CMK (cell line): ENCODE measurements at places on chromosomes 5 and 9.
A peak's percentile ranks its signal among the peaks of the same experiment; 100 is the strongest.

GRCh38 chr9:89525446-89526374, 27.8 kb upstream of the SEMA4D start:
- no peak for DNase-seq

- DNase-seq: no peak
Measured at GRCh38 chr5:150214289-150214688, 24.4 kb downstream of the SLC6A7 start.

GRCh38 chr5:33631786-33632185, 191.0 kb downstream of the TARS1 start:
- DNase-seq: no peak

DNA sequence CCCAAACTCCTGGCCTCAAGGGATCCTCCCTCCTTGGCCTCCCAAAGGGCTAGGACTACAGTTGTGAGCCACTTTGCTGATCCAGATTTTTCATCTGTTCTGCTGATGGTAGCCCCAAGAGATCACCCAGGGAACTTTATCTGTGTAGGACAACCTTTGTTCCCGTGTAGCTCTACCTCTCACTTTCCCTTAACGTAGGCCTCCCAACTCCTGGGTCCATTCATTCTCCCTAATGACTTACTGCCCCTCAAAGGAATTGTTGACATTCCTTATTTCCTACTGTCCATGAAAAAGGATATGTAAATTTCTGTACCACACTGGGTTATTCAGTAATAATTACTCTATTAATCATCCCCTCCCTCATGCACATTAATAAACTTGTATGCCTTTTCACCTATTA, 51.0 kb upstream of the PHF24 start:
- no peak for DNase-seq

DNA sequence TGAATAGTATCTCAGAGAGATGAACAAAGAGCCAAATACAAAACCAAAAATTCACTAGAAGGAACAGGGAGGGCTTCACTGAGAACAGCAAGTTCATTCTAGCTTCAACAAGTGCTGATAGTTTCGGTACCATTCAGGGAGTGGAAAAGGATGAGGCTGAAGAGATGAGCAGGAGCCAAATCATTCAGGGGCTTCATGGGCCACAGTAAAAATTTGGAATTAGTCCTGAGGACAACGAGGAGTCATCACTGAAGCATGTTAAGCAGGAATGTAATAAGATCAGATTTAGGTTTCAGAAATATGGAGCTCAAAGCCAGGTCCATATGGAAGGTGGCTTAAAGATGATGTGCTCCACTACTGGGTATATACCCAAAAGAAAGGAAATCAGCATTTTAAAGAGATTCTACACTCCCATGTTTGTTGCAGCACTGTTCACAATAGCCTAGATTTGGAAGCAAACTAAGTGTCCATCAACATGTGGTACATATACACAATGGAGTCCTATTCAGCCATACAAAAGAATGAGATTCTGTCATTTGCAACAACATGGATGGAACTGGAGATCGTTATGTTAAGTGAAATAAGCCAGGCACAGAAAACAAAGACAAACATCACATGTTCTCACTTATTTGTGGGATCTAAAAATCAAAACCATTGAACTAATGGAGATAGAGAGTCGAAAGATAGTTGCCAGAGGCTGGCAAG, 36.2 kb downstream of the SPOCK1 start:
- no peak for DNase-seq

- no peak for DNase-seq
Measured at GRCh38 chr5:34621277-34622097, 34.6 kb upstream of the RAI14 start.

- DNase-seq: no peak
Measured at GRCh38 chr5:157976429-157976828, 117.5 kb upstream of the CLINT1 start.

DNA sequence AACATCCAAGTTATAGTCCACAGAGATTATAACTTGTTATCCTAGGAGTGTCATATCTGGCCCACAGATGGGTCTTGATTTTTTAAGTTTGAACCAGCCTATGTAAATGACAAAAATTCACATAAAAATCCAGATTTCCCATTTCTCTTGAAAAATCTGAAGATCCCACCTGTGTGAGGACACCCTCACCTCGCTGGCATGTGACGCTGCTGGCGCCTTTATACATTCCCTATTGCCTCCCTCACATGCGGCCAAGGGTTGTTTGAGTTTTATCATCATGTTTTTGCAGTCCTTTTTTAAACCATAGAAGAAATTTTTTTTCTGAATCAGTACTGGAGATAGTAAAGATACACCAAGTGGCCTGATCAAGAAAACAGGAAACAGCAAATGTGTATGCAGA, 25.9 kb upstream of the PPP1R2B start:
- DNase-seq: no peak

DNA sequence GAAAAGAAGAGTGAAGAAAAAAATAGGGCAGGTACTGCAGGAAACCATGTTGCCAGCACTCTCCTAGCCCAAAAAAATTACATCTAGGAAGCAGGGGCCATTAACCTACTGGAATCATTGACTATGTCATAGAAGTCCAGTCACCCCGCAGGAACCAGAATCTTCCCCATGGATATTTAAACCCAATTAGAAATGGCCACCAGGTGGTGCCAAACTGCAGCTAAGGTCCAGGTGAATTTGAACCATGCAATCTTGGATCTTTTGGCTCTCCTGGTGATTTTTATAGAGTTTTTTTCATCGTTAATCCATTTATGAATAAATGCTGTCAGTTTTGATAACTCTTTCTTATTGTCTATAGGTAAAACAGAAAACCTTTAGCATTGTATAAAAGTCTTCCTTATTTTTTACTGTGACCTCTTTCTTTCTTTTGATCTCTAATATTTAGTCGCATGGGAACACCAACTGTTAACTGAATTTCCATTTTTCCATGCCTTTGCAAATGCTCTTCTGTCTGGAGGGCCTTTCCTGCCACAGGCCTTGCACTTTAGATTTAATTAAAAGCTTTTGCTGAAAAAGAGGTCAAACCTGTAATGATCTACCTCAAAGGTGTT, 147.5 kb upstream of the FGF10 start:
- DNase-seq: peak; percentile 7

DNA sequence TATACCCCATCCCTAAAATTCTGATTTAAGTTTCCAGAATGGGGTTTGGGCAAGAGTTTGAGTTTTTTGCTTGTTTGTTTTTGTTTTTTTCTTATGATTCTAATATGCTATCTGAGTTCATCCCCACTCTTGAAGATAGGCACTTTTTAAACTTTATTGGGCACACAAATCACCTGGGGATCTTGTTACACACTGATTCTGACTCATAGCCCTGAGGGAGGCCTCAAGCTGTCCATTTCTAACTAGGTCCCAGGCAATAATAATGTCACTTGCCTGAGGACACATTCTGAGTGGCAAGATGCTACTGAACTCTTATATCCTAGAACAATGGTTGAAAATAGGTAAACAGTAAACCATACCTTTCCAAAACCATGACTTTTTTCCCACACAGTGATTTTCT, 22.8 kb upstream of the ABLIM3 start:
- no peak for DNase-seq

DNA sequence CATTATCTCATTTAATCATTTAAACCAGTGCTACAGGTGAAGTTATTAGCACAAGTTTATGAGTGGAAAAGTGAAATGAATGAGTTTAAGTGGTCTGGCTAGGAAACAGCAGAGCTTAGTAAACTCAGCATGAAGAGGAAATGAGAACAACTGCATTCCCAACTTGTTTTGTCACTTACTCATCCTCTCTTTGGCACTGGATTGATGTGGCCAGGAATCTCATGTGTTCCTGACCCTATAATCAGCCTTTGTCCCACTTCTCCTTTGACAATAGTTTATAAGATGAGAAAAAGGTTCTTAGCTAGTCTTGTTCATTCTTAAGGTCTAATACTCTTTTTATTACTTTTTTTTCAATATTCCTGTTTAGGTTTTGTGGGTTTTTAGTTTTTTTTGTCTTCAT, 559.2 kb upstream of the TLE4 start:
- no peak for DNase-seq

DNA sequence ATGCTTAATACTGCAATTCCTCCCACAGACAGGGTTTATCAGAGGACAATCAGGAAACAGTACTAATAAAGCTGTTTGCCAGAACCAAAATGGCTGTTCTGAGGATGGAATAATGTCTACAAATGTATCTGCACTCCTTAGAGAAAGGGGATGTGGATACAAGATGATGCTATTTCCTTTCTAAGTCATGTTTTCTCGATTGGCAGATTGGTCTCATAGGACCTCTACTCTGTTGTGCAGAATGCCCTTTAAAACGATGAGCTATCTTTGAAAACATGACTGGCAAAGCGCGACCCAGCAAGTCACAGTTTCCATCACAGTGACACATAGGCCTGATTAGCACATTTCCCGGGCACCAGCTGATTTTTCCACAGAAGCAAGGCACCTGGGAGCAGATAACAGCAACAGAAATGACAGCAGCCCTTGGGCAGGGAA, 54.0 kb downstream of the AOPEP start:
- DNase-seq: no peak

- DNase-seq: no peak
Measured at GRCh38 chr5:9440517-9440916, 105.4 kb downstream of the SEMA5A start.

GRCh38 chr9:109224751-109225150, 57.7 kb upstream of the FRRS1L start:
- no peak for DNase-seq

- no peak for DNase-seq
Measured at GRCh38 chr9:16275795-16276624, 594.5 kb downstream of the BNC2 start.

GRCh38 chr9:129964901-129965734, 77.9 kb downstream of the FNBP1 start:
- DNase-seq: no peak

GRCh38 chr9:36433386-36433785, 33.3 kb upstream of the RNF38 start:
- DNase-seq: no peak

DNA sequence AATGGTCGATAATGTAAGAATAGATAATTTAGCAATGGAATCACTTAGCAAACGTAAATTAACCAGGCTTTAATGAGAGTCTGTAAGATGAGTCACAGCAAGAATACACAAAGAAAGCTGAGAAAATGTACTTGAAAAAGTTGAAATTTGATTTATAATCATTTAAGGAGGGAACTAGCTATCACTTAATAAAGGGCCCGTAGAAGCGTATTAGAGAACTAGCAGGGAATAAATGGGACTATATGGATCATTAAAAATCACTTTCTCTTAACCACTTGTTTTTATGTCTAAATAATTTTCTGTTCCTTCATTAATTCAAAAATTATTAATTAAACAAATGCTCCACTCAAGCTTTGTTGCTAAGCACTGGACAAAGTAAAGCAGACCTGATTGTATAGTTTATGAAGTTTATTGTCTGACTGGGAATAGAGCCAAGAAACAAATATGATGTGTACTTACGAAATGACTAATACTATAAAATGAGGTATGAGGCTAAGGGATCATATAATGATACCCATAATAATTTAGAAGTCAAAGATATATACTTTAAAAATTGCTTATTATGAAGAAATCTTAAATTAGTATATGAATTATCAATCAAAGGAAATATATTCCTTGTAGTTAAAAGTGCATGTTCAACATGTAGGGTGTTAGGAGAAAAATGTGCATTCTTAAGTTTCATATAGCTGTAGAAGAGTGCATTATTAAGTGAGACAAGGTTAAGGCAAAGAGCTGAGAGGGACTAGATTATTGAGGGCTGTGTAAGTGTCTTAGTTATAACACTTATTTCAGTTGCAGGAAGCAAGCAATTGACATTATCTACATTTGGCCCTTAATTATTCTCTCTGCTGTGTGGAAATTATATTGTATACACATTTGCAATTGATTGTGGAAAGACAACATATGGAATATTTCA, 196.8 kb downstream of the PRDM9 start:
- no peak for DNase-seq

GRCh38 chr5:72498284-72498683, 8.9 kb downstream of the ZNF366 start:
- DNase-seq: no peak

DNA sequence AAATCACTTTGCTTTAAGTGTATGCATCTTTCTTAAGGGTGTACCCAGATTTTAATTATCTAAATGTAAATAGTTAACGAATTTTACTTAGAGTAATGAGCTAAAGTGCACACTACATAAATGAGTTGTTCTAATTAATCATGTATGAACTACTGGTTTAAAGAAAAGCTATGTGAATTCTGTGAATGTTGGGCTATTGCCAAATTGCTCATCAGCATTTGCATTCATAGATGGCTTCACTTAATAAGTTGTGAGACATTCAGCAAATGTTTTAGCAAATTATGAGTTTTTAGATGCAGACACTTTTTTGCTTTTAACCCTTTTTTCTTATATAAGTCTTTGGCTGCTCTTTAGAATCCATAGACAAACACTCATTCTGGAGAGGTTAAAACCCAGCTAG, 175.7 kb downstream of the PBX3 start:
- DNase-seq: no peak

DNA sequence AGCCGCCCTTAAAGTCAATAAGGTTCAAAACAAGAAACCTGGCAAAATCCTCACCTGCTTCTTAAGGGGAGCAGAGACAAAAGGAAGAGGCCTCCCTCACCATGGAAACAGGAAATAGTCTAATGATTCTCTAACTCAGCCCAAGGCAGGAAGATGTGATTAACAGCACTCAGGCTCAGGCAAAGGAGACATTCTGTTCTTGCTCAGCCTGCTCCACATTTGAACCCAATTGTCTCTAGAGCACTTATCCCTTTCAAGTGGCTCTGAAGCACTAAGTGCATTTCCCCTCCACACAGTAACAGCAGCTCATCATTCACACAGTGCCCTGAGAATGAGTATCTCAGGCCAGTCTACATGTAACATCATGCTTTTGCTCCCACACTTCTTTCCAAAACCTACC, 72.3 kb downstream of the NIPSNAP3B start:
- no peak for DNase-seq

GRCh38 chr5:176446884-176447590, 1.1 kb upstream of the FAF2 start:
- no peak for DNase-seq

DNA sequence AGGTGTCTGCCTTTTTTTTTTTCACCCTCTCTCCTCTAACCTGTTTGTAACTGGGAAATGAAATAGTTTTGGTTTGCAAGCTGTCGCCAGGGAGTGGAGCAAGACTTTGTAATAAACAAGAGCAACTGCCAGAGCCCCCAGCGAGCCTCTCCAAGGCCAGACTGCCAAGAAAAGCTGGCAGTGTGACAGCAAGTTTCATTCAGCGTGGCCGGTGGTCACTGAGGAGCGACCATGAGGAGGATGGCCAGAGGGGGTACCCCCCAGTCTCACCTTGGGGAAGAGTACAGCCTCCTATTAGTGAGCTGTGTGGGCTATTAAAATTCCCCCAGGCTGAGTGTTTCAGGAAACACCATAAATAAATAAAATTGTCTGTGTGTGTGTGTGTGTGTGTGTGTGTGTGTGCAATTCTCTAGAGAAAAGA, 49.9 kb downstream of the ZFAND5 start:
- DNase-seq: no peak

GRCh38 chr5:100505984-100506670, 29.0 kb upstream of the FAM174A start:
- no peak for DNase-seq

GRCh38 chr5:149207831-149208230, 63.8 kb upstream of the AFAP1L1 start:
- DNase-seq: no peak

DNA sequence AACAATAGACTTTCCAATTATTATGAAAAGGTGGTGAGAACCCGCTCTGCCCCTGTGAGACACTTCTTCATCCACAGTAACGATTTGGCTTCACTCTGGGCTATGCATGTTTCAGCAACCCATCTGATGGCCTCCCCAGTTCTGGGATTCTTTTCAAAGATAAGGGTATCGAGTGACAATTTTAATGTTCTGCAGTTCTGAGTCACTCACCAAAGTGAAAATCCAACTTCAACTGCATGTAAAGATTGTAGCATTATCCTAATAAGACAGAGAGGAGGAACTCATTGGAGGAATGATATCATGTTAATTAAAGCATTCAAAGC, 1078.3 kb upstream of the SEMA6A start:
- no peak for DNase-seq
